ENCODE measurements at places on chromosomes 12 and 14.

- DNase-seq: peak; percentile 45
These were observed 1141.2 kb upstream of the TMEM132C start for GRCh38 chr12:127125607-127126259.

- no peak for DNase-seq
These were observed 94.9 kb downstream of the CHGA start for GRCh38 chr14:93017898-93018297.

- no peak for DNase-seq
These were observed 53.5 kb downstream of the ANO6 start for GRCh38 chr12:45269412-45269751.

- DNase-seq: no peak
These were observed 185.4 kb downstream of the TMTC2 start for GRCh38 chr12:82872088-82872487.

DNA sequence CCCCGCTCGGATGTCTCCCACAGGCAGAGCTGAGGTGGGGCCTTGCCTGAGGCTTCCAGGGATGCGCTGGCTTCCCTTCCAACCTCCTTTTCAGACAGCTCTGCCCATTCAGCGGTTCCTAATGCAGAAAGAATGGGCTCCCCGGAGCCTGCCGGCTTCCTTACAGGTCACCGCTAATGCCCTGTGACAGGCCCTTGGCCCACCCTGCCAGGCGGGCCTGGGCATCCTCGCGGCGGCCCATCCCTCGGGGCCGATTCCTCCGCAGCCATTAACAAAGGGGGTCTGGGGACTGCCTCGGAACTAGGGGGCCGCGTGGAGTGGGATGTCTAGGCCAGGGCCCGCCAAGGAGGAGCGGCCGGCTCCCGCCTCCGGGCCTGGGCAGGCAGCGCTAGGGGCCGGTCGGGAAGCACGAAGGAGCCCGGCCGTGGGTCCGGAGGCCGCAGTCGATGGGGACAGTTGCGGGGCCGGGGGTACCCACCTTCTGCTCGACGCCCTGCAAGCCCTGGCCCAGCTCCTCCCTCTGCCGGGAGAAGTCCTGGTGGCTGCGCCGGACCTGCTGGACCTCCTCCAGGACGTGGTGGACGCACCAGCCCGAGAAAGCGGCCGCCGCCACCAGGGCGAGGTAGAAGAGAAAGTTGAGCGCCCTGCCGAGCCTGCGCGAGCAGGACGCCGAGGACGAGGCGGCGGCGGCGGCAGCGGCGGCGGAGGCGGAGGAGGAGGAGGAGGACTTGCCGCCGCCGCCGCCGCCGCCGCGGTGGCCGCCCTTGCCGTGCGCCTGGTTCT lies 738 bp downstream of the CKAP4 start:
- DNase-seq: peak; percentile 49

GRCh38 chr12:33828326-33828725 lies 194.0 kb upstream of the ALG10 start:
- no peak for DNase-seq

DNA sequence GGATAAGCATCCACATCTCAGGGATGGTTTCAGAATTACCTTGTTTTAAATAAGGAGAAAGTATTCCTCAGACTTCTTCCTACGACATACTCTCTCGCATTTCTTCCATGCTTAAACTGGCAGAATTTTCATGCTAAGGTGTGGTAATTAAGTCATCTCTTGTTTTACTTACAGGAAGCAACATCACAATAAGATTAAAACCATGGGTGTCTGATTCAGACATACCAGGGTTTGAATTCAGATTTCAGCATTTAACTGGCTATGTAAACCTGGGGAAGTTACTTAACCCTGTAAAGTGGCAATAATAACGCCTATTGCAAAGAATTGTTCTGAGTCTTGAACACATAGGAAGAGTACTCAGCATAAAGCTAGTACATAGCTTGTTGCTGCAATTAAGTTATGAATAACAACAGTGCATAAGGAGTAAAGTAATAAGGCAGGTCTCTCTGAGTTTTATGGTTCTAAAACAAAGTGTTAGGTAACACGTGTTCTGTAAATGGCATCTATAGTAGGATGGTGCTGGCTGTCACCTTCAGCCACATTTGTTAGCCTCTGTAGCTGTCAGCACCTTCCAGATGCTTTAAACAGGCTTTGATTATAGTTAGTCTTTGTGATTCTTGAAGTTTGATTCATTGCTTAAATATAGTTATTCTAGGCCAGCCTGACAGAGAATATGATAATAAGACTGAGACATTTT lies 38.8 kb downstream of the IFT43 start:
- DNase-seq: no peak

- no peak for DNase-seq
These were observed 62.6 kb downstream of the SMUG1 start for GRCh38 chr12:54126029-54126695.

DNA sequence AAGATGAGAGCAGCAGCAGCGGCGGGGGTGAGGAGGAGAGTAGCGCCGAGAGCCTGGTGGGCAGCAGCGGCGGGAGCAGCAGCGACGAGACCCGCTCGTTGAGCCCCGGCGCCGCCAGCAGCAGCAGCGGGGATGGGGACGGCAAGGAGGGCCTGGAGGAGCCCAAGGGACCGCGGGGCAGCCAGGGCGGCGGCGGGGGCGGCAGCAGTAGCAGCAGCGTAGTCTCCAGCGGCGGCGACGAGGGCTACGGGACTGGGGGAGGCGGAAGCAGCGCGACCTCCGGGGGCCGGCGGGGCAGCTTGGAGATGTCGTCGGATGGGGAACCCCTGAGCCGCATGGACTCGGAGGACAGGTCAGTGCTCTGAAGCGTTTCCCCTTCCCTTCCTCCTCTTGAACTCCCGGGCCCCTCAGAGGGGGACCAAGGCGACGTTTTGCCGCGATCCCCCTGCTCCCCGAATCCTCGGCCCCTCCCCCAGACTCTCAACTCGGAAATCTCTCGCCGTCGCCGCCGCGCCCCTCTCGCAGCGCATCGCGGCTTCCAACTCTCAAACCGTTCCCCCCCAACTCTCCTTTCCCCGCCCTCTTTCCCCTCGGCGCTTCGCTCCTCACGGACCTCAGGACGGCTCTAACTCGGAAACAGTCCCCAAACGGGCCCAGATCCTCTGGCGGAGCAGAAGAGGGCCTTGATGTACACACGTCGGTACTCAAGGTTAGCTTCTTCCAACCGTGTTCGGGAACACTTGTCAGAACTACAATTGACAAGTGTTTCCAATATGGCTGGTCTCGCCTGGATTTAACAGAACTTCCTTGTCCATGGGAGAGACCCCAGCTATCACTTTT lies 947 bp downstream of the AEBP2 start:
- DNase-seq: peak; percentile 76

DNA sequence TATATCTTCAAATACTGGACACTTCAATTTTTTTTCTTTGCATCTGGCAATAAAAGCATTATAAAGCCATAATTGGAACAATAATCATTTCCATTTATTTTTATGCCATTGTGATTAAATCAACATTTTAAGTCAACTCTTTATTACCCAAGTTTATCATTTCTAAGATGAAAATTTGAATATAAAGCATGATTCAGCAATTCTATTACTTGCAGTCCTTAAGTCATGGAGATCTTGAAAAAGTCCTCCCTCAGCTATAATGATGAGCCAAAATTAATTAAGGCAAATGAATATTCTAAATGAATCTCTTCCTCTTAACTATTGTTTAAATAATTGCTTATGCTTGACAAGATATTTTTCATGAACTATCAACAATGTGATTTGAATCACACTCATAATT lies 65.7 kb downstream of the LIN7A start:
- DNase-seq: no peak

- DNase-seq: peak; percentile 39
These were observed 368.8 kb downstream of the SYT1 start for GRCh38 chr12:79233341-79233781.

GRCh38 chr12:69275471-69275891 lies 36.1 kb downstream of the CPSF6 start:
- DNase-seq: no peak

DNA sequence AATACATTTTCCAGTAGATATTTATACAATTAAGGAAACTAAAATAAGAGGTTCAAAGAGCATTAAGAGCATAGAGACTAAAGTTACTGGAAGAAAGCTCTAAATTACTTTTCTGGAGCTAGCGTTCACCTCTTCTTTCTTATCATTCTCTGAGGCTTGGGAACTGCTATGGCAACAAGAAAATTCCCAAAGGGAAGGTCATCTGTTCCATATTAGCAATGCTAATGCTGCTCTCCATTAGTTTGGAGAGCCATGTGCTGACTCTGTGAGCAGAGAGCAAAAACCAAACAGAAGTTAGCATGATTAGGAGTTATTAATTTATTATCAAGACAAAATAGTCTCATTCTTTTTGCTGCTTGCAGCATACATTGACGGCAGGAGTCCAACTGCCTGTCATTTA lies 143.1 kb upstream of the SLC16A7 start:
- no peak for DNase-seq

DNA sequence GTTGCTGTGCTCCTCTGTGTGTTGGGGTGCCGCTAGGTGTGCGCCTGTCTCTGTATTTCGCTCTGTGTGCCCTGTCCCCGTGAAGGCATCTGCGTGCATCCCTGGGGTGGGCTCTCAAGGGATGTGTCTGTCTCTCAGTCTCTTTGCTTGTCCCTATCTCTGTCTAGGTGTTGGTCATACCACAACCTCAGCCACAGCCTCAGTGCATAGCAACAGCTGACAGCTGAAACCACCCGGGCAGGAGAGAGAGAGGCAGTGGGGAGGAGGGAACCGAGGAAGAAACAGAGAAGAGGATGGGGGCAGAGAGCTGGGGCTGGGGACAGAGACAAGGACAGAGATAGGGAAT lies 953 bp upstream of the NXPH4 start:
- no peak for DNase-seq

GRCh38 chr14:103124501-103125001 lies 1.3 kb downstream of the TNFAIP2 start:
- DNase-seq: no peak

- no peak for DNase-seq
These were observed 57.6 kb downstream of the POLR3B start for GRCh38 chr12:106415134-106415533.

DNA sequence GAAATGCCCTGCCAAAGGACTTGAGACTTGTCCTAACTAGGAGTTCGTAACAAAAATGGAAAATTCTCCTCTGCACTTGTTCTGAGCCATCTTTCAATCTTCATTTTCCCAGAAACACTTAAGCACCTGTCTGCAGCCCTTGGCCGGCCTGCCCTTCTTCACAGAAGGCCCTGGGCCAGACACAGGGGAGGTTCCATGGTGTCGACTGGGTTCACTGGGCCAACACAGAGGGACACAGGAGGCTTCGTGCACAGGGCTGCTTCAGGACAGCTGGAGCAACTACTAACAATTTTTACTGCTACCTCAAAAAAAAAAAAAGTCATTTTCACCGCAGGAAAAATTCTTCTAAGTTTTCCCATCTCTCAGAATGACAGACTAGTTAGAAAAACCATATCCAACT lies 19.6 kb downstream of the NID2 start:
- no peak for DNase-seq

- DNase-seq: no peak
These were observed 706.9 kb upstream of the TMEM132C start for GRCh38 chr12:127560041-127560478.

- DNase-seq: no peak
These were observed 251.9 kb downstream of the FUT8 start for GRCh38 chr14:65664436-65664835.

GRCh38 chr14:49092345-49092744 lies 493.8 kb downstream of the RPS29 start:
- peak; percentile 2 for DNase-seq

- no peak for DNase-seq
These were observed 51.8 kb downstream of the FAM222A start for GRCh38 chr12:109765446-109765810.

- no peak for DNase-seq
These were observed 114.5 kb downstream of the SRGAP1 start for GRCh38 chr12:63958876-63959580.

DNA sequence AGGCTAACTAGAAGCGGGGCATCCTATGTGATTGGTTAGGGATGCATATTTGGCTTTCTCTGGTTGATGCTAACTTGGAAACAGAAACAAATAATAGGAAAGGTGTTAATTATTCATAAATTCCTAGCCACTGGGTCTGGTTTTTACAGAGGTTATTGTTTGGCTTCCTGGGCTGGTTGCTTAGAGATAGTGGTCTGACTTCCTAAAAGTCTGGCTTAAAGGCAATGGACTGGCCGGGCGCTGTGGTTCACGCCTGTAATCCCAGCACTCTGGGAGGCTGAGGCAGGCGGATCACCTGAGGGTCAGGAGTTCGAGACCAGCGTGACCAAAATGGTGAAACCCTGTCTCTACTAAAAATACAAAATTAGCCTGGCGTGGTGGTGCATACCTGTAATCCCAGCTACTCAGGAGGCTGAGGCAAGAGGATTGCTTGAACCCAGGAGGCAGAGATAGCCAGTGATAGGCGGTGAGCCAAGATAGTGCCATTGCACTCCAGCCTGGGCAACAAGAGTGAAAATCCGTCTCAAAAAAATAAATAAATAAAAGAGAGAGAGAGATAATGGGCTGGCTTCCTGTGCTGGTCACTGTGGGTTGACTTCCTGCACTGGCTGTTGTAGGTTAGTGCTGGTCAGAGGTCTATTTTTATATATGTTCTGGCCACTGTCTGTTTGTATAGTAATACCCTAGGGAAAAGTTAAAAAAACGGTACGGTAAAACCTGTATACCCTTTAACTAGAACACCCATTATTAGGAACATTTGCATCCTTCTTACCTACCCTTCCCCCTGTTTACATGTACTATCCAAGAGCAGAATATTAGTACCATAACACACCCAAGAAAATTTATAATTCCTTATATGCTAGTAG lies 24.1 kb downstream of the OR6S1 start:
- DNase-seq: no peak

- DNase-seq: no peak
These were observed 193.6 kb downstream of the CACNA1C start for GRCh38 chr12:2246358-2246757.

GRCh38 chr12:126040307-126040706 lies 975.1 kb downstream of the AACS start:
- DNase-seq: no peak

GRCh38 chr14:60722357-60723115 lies 1.6 kb downstream of the SIX4 start:
- peak; percentile 82 for DNase-seq

GRCh38 chr12:24608637-24609285 lies 340.1 kb downstream of the BCAT1 start:
- peak; percentile 85 for DNase-seq

DNA sequence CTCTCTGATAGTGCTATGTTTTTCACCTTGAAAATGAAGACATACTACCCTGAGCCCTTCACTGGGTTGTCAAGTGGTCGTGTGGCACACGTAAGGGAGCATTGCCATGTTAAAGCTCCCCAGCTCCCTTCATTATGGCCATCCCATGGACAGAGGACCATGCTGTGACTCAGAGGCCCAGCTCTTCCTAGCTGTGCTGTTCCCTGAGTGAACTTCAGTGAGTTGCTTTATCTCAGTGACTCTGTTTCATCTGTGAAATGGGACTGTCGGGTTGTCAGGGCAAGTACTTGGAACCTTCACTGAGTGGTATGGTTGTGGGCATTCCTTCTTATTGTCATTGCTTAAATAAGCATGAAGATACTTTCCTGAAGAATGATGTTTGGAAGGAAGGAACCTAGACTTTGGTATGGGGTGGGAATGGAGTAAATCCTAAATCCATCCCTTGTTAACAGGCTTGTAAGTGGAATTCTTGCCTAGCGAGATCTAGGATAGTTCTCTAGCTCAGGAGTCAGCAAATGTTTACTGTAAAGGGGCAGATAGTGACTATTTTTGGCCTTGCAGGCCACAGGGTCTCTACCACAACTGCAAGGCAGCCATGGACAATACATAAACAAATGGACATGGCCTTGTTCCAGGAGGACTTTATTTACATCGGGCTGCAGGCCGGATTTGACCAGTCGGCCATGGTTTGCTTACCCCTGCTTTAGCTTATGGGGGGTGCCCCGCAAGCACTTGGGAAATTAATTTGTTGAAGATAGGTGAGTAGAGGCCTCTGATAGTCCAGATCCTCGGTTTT lies 283.5 kb downstream of the ZFP36L1 start:
- DNase-seq: no peak

GRCh38 chr12:57549909-57550640 lies at the start of gene KIF5A:
TSS of gene KIF5A (plus strand) at chr12:57550044. CDS start at chr12:57550272, 228 bp downstream.
- peak; percentile 63 for DNase-seq

All from A673 (cell line).